ENCODE measurements at places on chromosomes 4 and X.

- DNase-seq = no peak
Observed at GRCh38 chrX:40415675-40416074, 165.1 kb upstream of the ATP6AP2 start.

GRCh38 chr4:54586320-54586955 is 71.3 kb upstream of the KIT start:
- no peak for DNase-seq

- DNase-seq = no peak
Observed at GRCh38 chr4:2837904-2838496, 5.6 kb upstream of the ADD1 start.

GRCh38 chr4:41296995-41297394 is 40.3 kb downstream of the UCHL1 start:
- no peak for DNase-seq

DNA sequence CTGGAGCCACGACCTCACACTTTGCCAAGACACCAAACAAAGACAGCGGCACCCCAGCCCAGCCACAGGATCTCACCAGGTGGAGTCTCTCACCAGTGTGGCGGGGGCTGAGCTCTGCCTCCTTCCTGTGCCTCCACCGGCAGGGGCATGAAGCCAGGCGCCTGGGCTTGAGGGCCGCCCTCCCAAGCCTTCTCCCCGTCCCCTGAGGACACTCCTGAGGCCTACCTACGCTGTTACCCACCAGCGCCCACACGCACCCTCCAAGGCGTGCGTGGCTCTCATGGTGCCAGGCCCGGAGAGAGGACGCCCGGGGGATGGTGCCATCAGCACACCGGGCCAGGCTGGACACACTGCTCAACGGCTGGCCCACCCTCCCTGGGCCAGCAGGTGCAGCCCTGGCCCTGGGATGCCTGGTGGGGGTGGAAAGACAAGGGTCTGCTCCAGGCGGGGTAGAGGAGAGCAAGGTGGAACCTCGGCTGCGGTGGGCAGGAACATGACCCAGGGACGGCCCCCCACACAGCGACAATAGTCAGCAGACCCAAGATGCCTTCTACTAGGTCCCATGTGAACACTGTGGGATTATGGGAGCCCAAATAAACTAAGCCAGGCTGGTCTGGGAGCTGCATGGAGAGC is 22.1 kb downstream of the NELFA start:
- no peak for DNase-seq

DNA sequence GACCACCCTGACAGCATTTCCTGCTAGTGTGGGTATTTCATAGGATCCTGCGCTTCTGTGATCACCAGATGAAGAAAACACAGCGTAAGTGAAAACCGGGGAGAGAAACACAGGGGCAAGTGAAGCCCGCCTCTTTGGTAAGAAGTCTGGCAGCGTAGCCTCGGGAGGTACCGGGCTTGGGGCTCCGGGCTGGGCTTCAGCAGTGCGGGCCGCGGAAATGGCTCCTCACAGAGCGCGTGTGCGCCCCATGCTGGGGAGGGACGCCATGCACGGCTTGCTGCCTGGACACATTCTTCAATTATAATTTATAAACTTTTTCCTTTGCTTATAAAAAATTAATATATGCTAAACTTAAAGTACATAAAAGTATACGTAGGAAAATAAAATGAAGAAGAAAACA is 151.5 kb downstream of the AFAP1 start:
- no peak for DNase-seq

DNA sequence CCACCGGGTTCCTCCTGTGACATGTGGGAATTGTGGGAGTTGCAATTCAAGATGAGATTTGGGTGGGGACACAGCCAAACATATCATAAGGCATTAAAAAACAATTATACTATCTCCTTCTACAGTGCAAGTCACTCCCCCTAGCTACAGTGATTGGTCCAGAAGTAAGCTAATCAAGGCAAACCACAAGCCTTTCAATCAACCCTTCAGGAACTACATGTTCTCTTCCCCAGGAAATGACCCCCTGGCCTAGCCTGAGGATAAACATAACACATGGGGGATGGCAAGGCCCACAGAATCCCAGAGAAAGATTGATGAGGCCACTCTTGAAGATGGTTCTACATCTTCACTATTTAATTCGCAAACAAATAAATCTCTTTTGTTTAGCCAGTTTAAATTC is 25.2 kb upstream of the FAM241A start:
- no peak for DNase-seq

- DNase-seq = no peak
Observed at GRCh38 chrX:104392350-104392749, 137.6 kb upstream of the ESX1 start.

DNA sequence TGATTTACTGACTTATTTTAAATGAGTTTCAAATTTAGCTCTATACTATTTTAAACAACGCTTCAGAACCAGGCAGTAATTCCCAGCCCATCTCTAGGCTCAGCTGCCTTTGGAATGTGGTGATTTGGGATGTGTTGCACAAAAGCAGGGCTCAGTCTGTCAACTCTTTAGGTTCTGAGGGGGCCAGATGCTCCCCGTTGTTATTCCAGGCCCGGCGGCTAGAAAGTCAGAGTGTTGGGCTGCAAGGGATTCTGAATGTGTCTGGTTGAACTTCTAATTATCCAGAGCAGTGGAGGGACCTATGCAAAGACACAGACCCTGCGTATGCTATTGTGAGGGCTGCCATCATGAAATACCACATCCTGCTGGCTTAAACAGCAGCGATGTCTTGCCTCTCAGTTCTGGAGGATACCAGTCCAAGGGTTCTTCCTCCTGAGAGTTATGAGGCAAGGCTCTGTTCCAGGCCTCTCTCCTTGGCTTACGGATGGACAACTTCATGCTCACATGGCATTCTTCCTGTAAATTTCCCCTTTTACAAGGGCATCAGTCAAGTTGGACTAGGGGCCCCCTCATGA is 123.2 kb upstream of the TRIM2 start:
- DNase-seq = no peak

- DNase-seq = no peak
Observed at GRCh38 chrX:79082899-79083298, 61.6 kb upstream of the GPR174 start.

- no peak for DNase-seq
Observed at GRCh38 chr4:186852073-186852420, 128.4 kb upstream of the FAT1 start.

DNA sequence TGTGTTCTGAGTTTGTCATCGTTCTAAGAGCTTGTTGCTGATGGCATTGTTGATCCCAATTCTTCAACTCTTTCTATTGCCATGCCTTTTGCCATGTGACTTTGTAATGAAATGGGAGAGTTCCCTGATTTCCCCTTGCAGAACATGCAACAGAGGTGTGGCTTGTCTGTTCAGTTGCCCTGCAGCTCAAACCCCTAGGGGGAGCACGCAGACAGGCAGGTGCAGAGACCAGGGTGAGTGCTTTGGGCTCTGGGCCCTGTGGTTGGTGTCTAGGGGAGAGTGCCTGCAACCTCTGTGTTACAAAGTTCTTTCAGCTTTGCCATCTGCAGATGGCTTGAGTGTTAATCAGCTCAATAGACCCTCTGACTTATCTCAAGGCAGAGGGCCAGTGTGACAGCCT is 332.7 kb downstream of the MID1IP1 start:
- DNase-seq = no peak

DNA sequence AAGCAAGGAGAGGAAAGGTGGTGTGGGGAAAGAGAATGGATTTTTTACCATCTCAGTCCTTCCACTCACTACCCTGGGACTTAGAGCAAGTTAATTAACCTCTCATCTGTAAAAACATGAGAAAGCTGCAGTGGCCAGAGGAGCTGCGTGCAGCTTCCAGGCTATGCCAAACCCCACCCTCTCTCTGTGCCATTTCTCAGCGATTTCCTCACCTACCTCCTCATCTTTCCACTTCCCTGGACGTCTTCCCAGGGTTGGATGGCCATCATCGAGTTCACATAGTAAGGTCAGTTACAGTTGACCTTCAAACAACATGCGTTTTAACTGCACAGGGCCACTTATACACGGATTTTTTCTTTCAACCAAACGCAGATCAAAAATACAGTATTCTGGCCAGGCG is 64.3 kb downstream of the SMIM20 start:
- DNase-seq = no peak

- DNase-seq = no peak
Observed at GRCh38 chr4:60589425-60589824, 610.7 kb upstream of the ADGRL3 start.

GRCh38 chr4:16270454-16271328 is 44.4 kb upstream of the TAPT1 start:
- no peak for DNase-seq

Measured in esophagus squamous epithelium (tissue), 5 donors.